ENCODE measurements at places on chromosomes 2 and 18. TPM values are rescaled to one million over a fixed set of nuclear protein-coding genes. Genes with fewer than 3 reads are reported as not detected.

Gene EML6
- total RNA-seq: 1.6 TPM

Gene WBP1
- total RNA-seq: 51.4 TPM

Gene ITM2C
- total RNA-seq: 367 TPM

Gene NPHP1
- total RNA-seq: 3.3 TPM

Gene SAG
- total RNA-seq: not detected

Gene OTOF
- not detected for total RNA-seq

Gene PTPRN
- total RNA-seq: 5.2 TPM

Gene ZNF396
- 0.74 TPM for total RNA-seq

Gene SDC1
- total RNA-seq: 45.3 TPM

Data from H1 (cell line).